ENCODE measurements at places on chromosomes 11 and 22.
A peak's percentile ranks its signal among the peaks of the same experiment; 100 is the strongest.

GRCh38 chr22:32830473-32830872, 29.0 kb downstream of the TIMP3 start:
- no peak for DNase-seq

- no peak for DNase-seq
Measured at GRCh38 chr11:45334410-45334809, 48.3 kb upstream of the SYT13 start.

GRCh38 chr11:77515483-77515882, 41.6 kb upstream of the PAK1 start:
- no peak for DNase-seq

DNA sequence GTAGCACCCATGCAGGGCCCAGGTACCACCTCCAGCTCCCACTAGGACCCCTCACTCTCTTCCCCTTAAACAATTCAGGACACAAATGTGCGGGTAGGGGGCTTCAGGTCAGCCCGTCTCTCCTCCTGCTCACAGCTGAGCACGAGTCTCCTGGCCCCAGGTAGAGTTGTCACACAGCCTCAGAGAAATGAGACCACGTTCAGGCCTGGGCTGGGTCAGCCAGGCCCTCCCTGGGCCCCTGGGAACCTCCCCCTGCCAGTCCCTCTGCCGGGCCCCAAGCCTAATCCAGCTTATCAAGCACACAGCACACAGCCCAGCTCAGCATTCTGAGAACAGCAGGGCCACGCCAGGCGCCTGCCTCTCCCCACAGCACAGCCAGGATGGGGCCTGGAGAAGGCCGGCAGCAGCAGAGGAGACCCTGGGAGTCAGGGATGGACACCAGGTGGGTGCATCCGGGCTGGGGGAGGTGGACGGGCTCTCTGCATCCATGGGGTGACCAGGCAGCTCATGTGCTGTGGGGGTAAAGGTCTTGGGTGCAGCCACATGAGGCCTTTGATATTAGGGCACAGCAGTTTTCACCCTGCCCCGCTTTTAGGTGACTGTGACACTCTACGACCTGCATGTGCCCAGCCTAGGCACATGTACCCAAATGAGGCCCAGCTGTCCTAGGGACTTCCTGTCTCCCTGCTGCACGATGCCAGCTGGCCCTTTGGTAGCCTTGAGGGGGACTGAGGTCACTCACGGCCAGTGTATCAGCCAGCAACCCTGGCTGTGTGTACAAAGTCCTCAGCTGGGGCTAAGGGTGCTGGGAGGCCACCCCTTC, 87.0 kb downstream of the MORC2 start:
- DNase-seq = no peak

DNA sequence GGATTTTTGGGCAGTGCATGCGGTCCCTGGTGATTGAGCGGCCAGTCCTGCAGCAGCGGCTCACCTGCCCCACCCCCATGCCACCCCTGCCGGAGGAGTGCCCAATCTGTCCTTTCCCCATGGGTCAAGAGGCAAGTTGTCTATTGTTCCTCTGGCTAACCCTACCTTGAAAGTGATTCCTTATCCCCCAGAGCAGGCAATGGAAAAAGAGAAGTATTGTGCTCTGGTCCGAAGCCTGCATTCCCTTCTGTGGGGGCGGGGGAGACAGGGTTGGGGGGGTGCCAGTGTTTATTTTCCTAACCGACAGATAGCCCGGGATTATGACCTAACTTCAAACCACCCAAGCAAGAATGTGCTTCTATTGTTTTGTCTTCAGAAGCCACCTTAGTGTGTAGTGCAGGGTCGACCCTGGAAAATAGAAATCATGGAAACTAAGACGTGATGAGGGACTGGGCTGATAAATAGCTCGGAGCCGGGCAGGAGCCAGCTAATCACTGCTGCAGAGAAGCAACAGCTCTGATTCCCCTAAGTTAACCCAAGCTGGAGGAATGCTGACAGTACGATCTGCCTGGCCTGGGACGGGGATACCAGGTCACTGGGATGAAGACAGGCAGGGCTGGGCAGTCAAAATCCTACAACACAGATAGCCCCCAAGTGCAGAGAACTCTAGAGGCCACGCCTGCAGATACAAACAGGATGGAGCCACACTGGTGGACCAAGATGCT, 38.7 kb upstream of the ATXN10 start:
- no peak for DNase-seq

DNA sequence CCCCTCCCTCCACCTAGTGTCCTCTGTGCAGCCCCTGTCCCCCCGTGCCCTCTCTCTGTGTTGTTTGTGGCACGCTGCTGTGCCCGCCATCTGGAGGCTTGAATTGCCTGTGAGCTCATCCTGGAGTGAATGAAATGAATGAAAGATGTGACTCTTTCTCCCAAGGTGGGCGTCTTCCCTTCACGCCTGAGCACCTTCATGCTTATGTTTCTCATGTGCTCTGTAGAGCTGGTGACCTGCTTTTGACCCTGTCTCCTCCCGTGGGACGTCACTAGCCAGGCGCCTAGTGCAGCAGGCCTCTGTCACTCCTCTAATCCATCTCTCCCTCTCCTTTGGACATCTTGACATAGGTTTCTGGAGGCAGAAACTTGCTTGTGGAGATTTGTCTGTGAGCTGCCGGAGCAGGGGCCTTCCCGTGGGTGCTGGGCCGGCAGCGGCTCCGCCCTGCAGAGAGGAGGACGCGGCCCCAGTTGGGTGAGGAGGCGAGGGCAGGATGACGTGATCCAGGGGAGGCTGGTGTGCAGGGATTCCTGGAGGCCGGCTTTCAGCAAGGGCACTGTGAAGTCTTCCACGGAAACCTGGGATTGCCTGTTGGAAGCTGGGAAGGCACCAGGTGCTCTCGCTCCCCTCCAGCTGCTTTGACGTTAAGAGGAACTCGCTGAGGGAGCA, 40.6 kb downstream of the MUC6 start:
- no peak for DNase-seq

DNA sequence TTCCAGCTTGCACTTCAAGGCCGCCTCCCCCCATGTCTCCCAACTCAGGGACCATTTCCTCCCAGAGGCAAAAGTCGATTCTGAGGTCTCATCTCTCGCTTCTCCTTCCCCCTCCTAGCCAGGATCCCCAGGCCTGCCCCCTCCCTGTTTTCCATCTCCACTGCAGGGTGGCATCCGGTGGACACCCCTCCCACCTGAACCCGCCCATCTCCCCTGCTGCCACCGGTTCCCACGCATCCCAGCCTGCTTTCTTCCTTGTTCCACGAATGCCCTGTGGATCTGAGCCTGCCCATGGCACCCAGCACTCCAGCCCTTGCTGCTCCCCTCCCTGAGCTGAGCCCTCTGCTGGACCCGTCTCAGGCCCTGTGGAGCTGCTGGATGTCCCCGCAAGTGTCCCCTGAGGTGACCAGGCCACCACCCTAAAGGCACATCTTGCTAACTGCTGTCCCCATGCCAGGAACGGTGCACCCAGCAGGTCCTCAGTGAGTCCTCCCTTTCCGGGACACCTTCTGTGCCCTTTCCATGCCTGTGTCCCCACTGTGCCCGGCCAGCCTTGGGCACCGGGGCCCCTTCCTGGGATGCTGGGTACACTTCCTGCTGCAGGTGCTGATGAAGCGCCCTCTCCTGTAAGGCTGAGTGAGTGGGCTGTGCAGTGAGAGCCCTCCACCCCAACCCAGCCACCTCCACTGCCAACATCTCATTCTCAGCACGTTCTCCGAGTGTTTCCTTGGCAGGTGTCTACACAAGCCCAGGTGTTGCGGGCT, 936 bp downstream of the IL17REL start:
- no peak for DNase-seq

- no peak for DNase-seq
Measured at GRCh38 chr11:130527636-130528297, 79.3 kb downstream of the ADAMTS15 start.

GRCh38 chr11:87194985-87195820, 157.5 kb downstream of the TMEM135 start:
- no peak for DNase-seq

DNA sequence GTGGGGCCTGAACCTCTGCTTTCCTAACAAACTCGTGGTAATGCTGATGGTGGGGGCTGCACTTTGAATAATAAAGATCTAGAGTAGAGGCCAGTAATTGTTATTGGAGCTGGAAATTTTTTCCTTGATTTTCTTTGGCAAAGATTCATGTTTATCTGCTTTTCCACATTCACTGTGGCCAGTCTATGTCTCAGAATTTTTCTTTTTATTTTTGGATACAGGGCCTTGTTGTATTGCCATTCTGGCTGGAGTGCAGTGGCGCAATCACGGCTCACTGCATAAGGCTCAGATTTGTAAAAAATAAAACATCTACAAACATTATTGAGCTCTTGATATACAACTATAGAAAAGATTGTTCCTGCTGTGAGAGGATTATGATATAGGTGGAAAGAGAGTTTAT, 1.6 kb downstream of the TMEM135 start:
- no peak for DNase-seq

GRCh38 chr22:28837640-28838039, 37.3 kb upstream of the XBP1 start:
- no peak for DNase-seq

DNA sequence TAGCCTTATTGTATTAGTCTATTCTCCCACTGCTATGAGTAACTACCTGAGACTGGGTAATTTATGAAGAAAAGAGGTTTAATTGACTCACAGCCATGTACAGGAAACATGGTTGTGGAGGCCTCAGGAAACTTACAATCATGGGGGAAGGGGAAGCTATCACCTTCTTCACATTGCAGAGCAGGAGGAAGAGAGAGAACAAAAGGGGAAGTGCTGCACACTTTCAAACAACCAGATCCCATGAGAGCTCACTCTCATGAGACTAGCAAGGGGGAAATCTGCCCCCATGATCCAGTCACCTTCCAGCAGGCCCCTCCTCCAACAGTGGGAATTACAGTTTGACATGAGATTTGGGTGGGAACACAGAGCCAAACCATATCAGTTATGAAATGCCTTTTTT, 179.4 kb downstream of the ARHGAP42 start:
- DNase-seq = no peak

GRCh38 chr11:22430639-22431038, 92.5 kb downstream of the SLC17A6 start:
- DNase-seq = no peak

GRCh38 chr22:45039133-45039532, 29.3 kb upstream of the PHF21B start:
- DNase-seq = no peak

- DNase-seq = no peak
Measured at GRCh38 chr11:60991457-60991856, 20.0 kb downstream of the CD6 start.

DNA sequence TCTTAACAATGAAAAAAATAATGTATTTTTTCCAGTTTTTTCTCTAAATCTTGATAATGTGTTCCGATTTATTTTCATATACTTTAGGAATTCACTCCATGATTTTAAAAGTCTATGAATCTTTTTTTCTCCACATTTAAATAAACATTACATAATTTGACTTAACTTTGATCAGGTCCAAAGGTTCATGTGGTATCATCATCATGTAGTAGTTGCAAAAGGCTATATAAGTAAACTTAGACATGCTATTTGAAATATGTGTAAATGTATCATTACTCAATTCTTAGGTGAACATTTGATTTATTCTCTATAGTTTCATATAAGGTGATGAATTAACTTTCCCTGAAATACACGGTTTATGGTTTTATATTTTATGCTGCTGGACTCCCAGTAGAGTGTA, 2197.0 kb upstream of the RAG2 start:
- no peak for DNase-seq

DNA sequence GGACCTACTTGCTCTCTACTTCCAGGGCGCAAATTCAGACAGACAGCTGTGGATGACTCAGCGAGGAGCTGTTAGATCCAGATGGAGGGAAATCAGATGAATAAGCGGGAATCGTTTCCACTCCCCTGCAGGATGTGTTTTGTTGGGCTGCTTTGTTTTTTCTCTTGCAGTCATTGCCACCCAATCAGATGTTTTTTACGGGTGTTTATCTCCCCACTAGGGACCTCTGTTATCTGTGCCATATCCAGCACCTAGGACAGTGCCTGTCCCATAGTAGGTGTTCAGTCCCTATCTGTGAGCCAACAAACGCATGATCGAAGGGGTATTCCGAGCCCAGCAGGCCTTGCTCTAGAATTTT, 51.1 kb upstream of the PARVG start:
- no peak for DNase-seq

DNA sequence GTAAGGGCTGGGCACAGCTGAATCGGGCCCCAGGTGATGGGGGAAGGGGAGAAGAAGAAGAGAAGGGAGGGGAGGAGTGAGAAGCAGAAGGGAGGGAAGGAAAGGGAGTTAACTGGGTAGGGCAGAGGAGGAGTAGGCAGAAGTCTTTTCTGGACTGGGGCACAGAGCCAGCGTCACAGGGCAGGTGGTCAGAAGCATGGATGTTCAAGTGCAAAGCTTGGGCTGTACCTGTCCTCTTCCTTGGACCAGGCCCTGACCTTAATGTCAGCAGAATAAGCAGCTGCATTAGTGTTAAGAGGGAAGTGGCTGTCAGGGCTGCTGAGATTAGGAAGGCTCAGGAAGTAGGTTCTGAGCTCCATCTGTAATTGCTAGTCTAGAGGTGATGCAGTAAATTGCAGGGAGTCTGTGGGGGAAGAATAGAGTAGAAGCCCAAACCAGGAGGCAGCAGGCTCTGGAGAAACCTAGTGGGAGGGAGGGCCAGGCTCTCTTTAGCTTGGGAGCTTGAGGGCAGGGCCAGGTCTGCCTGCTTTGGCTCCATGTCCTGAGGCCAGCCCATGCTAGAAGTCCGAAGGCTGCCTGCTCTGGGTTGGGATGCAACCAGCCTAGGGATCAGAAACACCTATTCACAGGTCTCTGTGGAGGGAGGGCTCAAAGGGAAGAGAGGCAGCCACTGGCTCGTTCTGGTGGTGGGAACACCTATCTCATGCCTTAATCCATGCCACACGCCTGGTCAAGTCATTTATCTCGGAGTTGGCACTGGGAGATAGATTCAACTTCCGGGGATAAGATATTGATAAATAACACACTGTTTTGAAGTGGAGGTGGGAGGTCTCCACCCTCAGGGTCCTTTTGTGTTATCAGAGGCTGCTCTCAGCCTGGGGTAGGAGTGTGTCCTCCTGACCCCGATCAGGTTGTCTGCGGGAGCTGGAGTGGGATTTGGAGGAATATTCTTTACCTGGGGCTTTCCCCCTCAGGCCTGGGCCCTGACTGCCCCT, 1.7 kb upstream of the UCP3 start:
- no peak for DNase-seq

- peak; percentile 56 for DNase-seq
Measured at GRCh38 chr11:75325713-75326438, 25.6 kb downstream of the ARRB1 start.

- DNase-seq = no peak
Measured at GRCh38 chr22:49798486-49799151, 29.1 kb downstream of the BRD1 start.

DNA sequence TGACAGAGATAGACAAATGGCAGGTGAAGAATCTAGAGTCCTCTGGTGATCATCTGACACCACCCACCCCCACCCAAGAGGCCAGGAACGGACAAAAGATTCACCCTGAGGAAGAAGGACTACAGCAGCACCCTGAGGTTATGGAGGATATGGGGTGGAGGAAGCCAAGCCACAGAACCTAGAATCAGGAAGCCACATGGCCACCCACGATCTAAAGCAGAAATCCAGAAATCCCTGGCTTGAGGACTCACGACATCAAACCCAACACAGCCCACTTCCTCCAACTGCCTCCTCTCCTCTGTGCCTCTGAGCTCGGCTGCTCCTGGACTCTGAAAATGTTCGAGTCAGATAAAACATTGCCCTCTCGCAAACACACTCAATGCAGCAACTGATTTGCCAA, 364.3 kb downstream of the SHANK2 start:
- DNase-seq = no peak
